Smooth muscle cell of trachea (primary cell): ENCODE measurements at places on chromosomes 1 and 21. TPM values are rescaled to one million over a fixed set of nuclear protein-coding genes. Genes with fewer than 3 reads are reported as not detected.

HSF2BP gene
- total RNA-seq: 1.2 and 1.6 TPM in 2 replicates

DCST1 gene
- total RNA-seq: not detected in 2 replicates

NUF2 gene
- total RNA-seq: 3.5 and 29.7 TPM in 2 replicates

ITPKB gene
- 18.0 and 27.3 TPM in 2 replicates for total RNA-seq

RIPPLY3 gene
- total RNA-seq: not detected in 2 replicates

WLS gene
- 164 and 195 TPM in 2 replicates for total RNA-seq

ACTN2 gene
- total RNA-seq: under 0.01 TPM in 2 replicates

TINAGL1 gene
- total RNA-seq: 0.99 and 1.7 TPM in 2 replicates

VCAM1 gene
- 2.9 and 23.3 TPM in 2 replicates for total RNA-seq

TENT5C gene
- 2.6 and 6.0 TPM in 2 replicates for total RNA-seq

NPPB gene
- not detected in 2 replicates for total RNA-seq
